Stimulated activated CD8-positive, alpha-beta memory T cell treated with anti-CD3 and anti-CD28 coated beads, Interleukin-7, amount 100 ng/mL, for 24 hours (primary cell): ENCODE measurements at places on chromosomes 6 and 20.

DNA sequence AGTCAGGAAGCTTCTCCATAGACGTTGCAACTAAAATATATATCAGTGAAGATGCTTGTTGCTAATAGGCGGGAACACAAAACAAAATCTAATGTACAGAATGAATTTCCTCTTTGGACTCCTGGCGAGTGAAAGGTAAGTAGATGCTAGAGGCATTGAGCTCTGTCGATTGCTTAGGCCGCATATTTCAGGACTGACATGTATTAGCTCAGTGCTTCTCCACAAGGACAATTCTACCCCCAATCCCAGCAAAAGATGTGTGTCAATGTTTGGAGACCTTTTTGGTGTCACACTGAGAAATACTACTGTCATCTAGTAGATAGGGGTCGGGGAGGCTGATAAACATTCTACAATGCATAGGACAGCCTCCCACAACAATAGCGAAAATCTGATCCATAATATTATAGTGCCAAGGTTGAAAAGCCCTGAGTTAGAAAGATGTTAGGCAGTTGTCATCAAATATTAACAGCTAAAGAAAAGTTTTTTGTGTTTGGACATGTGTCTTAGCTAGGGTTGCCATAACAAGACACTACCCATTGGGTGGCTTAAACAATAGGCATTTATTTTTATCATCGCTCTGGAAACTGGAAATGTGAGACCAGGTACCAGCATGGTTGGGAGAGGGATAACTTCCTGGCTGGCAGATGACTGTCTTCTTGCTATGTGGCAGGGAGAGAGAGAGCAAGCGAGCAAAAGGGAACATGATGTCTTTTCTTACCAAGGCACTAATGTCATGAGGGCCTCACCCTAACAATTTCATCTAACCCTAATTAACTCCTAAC is 48.0 kb upstream of the BCAS1 start:
- no peak for DNase-seq

GRCh38 chr6:22067122-22067521 is 229.7 kb downstream of the PRL start:
- DNase-seq, result no peak

GRCh38 chr20:35979544-35979943 is 11.2 kb downstream of the CNBD2 start:
- no peak for DNase-seq

- DNase-seq, result no peak
These were observed 10.1 kb downstream of the MTCH1 start for GRCh38 chr6:36976007-36976264.

GRCh38 chr6:17470202-17470937 is 77.0 kb downstream of the CAP2 start:
- no peak for DNase-seq

DNA sequence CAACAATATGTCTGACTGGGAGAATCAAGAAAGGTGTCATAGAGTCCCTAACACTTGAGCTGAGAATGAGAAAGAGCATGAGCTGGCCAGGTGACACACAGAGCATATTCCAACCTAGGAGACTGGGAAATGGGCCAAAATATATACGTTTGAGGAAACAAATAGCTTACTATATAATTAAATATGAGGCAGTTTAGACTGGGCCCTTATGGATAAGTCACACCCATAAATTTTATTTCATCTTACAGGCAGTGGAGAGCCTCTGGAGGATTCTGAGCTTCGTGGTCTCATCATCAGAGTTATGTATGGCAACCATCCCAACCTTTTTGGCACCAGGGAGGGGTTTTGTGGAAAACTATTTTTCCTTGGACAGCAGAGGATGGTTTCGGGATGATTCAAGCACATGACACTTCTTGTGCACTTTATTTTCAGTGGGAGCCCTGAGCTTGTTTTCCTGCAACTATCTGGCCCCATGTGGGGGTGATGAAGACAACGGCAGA is 12.9 kb upstream of the NQO2 start:
- DNase-seq, result no peak

GRCh38 chr6:133033263-133033662 is 207.9 kb upstream of the EYA4 start:
- no peak for DNase-seq

- no peak for DNase-seq
These were observed 48.8 kb upstream of the TSHZ2 start for GRCh38 chr20:52923123-52923937.

DNA sequence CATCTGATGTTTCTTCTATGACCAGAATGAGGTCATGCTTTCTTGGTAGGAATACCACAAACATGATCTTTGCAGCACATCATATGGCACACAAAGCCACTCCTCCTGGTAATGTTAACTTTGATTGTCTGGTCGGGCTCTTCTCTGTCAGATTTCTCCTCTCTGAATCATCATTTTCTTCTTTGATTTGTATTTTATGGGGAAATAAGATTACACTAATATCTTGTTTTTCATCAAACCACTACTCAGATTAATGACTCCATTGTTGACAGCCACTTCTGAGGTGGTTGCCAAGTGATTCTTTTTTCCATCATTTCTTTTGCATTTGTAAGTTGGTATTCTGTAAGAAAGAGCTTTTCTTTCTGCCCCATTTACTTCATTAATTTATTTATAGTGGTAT is 29.5 kb downstream of the TRMT11 start:
- DNase-seq, result no peak

DNA sequence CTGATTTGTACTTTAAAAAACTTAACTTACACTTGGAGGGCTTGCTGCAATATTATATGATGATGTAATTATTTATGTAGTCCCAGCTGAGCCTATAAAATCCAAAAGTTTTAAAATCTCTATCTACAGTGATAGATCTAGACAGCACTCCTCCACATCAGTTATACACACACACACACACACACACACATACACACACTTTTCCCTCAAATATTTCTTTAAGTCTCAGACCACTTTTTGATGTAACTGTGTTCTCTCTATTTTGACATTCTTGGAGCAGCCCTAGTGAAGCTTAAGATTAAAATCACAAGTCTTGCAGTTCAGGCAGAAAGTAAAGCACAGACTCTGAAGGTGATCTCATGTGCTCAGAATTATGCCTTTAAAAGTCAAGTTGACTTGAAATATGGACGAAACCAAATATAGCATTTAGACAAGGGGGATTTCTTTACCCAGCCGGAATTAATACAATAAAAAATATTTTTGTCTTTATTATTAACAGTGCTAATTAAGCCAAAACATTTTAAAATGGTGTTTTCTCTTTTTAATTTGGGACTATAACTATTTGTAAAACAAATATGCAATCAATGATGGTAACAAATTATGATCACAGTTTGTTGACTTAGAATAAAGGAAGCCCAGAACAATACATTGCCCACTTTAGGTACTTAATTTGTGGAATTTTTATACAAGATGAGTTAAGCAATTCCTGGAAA is 63.5 kb upstream of the TMEM30A start:
- no peak for DNase-seq

- DNase-seq, result no peak
These were observed 940.5 kb upstream of the MANEA start for GRCh38 chr6:94636780-94637385.

DNA sequence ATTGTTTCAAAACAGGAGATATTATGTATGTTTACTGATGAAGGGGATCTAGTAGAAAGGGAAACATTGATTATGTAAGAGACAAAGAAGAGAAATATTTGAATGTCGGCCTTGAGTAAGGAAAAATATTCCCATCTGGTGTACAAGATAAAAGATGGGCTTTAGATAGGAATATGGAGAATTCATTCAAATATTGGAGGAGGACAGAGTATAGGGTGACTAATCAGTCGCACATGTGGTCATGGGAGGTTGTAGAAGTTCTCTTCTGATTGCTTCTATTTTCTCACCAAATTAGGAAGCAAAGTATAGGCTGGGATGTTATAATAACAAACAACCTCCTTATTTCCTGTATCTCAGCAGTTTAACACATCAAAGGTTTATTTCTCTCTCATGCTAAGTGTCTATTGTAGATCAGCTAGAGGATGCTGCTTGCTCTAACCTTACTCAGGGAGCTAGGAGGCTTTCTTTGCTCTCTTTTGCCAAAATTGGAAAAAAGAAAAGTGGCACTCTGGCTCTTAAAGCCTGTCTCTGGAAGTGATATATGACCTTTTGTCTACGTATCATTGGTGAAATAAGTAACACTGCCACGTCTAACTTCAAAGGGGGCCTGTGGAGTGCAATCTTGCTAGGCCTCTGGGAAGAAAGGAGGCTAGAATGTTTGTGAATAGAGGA is 1.2 kb upstream of the HDDC2 start:
- no peak for DNase-seq

DNA sequence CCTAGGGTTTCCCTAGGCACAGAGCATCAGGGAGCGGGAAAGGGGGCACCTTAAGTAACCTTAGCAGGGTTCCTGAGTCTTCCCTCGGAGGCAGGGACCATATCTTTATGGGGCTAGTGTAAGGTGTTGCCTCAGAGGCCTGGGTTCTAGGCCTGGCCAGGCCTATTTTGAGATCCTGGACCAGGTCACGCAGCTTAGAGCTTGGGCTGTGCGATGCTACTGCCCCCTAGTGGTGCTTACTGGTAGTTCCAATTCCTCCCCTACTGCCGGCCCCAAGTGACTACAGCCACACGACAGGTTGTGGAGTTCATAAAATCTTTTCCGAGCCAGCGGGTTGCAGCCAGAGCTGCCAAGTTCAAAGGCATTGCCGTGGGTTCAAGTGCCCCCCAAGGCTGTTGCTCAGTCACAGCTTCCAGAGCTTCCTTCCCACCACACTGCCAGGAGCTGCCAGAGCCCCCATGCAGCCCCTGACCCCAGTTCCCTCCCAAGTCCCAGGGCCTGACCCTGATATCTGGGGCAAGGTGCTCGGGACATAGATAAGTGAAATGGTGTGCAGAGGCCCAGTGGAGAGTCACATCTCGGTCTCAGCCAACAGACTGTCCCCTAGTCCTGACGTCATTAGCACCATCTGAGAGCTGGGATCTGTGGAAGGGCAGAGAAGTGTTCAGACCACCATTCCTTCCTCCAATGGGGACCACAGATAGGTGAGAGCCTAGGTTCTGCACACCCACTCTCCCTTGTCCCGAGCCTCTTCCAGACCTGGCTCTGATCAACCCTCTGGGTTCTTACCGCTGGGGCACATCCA is 3.3 kb downstream of the LRRC73 start:
- DNase-seq, result peak; percentile 70

- no peak for DNase-seq
These were observed 109.0 kb upstream of the COL21A1 start for GRCh38 chr6:56356426-56356825.

DNA sequence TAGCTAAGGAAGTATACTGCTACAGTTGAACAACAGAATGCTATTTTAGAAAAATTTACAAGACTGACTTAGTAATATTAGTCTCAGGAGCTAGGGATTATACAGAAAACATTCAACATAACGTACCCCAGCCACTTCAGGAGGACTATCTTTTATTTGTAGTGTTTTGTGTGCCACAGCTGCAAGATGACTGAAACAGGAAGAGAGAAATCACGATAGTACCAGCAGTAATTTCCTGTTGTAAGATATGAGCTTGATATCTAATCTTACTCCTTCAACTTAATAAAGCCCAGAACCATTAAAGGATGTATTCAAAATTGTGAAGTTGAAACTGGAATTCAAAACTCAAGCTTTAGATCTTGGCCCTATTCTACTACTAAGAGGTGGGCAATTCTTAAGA is 42.1 kb downstream of the SLC35A1 start:
- DNase-seq, result no peak

GRCh38 chr6:9398767-9399373 is 963.5 kb upstream of the SLC35B3 start:
- DNase-seq, result no peak

GRCh38 chr6:157813191-157813590 is 9.9 kb upstream of the SNX9 start:
- DNase-seq, result no peak

- DNase-seq, result no peak
These were observed 6.0 kb downstream of the PARD6B start for GRCh38 chr20:50737352-50737751.

GRCh38 chr6:109322825-109323224 is 59.4 kb downstream of the CD164 start:
- DNase-seq, result no peak

DNA sequence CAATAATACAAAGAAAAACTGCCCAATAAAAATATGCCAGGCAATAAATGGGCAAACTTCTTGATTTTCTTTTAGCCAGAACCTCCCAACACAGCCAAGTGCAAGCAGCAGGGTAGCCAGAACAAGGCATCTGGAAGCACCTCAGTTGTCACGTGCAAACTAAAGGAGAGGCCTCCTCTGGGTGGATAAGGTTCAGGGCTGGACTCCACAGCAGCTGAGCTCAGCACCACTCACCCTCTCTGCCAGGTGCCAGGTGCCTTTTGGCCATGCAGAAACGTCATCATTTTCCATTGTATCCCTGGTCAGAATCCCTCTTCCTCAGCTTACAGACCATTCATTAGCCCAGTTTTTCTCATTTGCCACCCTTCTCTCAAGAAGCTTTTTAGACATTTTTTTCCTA is 52.7 kb downstream of the SOD2 start:
- DNase-seq, result no peak

GRCh38 chr6:22367346-22367745 is 70.5 kb upstream of the PRL start:
- no peak for DNase-seq

GRCh38 chr6:11645016-11645415 is 107.5 kb downstream of the TMEM170B start:
- DNase-seq, result no peak

DNA sequence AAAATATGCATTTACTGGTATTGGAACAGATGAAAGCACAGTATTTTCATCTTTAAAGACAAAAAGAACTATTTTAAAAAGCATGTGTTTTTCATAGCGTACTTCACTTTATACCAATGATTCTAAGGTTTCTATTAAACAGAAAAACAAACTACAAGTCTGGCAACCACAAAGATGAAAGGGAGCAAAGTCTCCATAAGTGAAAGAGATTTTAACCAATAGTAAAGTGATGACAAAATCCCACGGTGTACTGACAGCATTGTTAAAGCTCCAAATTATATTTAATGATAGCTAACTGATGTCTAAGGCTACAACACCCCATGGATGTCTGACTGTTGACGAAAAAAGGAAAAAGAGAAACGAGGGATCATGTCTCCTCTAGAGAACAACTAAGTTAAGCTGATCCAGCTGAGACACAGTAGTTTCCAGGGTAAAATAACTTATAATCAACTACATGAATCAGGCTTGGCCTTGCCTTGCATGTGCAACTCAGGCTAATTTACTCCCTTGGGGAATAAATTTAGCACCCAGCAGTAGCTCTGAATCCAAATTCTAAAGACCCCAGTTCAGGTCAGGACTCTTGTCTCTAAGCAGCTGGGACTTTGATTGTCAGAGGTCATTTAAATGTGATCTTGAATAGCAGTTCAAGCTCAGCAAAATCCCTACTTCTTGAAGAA is 56.0 kb upstream of the TAB2 start:
- DNase-seq, result no peak

DNA sequence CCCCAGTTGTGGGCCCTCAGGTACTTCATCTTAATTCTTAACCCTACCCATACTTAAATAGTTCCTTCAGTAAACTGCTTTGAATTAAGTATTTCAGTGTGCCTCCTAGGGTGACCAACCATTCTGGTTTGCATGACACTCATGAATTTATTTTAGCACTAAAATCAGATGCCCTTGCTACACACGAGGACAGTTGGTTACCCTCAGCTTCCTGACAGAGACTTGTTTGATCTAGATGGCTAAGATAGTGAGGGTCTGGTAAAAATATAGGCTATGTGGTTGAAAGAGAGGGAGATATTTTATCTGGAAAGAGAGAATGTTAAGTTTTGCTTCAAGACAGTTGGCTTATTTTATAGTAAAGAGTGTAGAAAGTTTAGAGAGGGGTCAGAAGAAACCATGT is 10.6 kb downstream of the PGK2 start:
- DNase-seq, result no peak

- no peak for DNase-seq
These were observed 11.6 kb downstream of the ILRUN start for GRCh38 chr6:34684919-34685318.
